ENCODE measurements at places on chromosomes 2 and 18.

GRCh38 chr2:28338046-28338817, 54.4 kb upstream of the FOSL2 start:
- DNase-seq, result no peak

GRCh38 chr2:96760986-96761832, 507 bp downstream of the CNNM4 start:
- DNase-seq, result no peak

GRCh38 chr18:38445804-38446145, 880.2 kb upstream of the CELF4 start:
- no peak for DNase-seq

GRCh38 chr2:169513926-169514325, 4.4 kb downstream of the KLHL41 start:
- DNase-seq, result no peak

GRCh38 chr2:201761101-201761500, 19.6 kb downstream of the ALS2 start:
- no peak for DNase-seq

DNA sequence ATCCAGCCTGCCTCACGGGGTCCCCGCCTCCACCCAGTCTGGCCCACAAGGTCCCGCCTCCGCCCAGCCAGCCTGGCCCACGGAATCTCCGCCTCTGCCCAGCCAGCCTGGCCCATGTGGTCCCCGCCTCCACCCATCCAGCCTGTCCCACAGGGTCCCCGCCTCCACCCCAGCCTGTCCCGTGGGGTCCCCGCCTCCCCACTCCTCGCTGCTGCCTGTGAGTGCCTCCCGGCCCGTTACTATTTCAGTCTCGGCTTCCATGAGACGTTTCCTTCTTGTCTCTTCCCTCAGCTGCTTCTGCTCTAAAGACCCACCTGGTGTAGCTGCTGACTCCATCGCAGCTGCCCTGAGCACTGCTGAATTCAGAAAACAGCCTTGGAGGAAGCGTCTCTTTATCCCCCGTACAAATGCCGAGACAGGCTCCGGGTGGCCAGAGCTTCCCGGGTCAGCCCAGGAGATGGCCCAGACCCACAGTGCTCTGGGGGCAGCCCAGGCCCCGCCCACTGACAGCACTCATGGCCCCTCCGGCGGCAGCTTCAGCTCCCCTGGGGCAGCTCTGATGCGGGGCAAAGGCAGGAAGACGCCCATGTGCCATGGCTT, 69.8 kb downstream of the NFATC1 start:
- DNase-seq, result peak; percentile 76

- DNase-seq, result no peak
These were observed 98.0 kb downstream of the KCTD18 start for GRCh38 chr2:200411831-200412230.

GRCh38 chr2:163834221-163834620, 98.4 kb upstream of the FIGN start:
- no peak for DNase-seq

GRCh38 chr2:176093898-176094249, 1.4 kb downstream of the HOXD13 start:
- DNase-seq, result no peak

DNA sequence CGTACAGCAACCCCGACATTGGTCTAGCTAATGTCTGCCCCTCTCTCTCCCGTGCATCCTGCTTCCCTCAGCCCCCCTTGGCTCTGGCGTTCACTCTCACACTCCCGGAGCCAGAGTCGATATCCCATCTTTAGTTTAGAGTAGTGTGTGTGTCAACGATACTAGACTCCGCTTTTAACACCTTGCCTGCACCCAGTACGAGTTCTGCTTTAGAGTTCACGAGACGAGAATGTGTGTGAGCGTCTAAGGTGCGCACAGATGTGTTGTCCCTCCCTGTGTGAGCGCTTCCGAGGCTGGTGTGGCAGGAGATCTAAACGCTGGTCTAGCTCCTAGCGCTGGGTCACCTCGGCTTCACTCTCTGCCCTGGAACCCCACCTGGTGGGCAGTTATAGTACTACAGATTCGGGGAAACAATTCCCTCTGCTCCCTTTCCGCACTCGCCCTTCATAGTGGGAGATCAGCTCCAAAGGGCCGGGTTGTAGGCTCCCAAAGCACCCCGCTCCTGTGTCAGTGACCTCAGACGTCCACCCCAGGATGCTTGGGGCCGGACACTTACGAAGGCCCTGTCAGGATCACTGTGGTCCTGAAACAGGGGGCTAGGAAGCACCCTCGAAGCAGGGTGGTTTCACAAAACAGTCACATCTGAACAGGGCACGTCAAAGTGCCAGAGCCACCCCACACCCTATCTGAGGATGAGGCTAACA, 2.6 kb upstream of the CYP26B1 start:
- no peak for DNase-seq

DNA sequence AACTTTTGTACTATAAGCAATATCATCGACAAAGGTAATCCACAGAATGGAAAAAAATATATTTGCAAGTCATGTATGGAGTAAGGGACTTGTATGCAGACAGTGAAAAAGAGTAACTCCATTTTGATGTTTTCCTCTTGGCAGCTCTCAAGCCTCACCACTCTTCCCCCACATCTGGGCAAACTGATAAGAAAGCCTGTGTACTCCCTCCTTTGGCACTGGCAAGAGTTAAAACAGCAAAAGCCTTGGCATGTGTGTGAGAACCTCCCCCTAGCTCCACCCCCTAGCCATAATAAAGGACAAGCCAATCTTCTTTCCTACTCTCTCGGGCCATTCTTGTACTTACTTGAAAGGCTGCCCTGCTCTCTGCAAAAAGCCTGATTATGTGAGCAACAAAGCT, 335.2 kb downstream of the LRATD1 start:
- DNase-seq, result no peak

GRCh38 chr18:67875060-67875459, 358.5 kb upstream of the DSEL start:
- no peak for DNase-seq

GRCh38 chr2:150424406-150424805, 63.1 kb downstream of the RND3 start:
- DNase-seq, result no peak

DNA sequence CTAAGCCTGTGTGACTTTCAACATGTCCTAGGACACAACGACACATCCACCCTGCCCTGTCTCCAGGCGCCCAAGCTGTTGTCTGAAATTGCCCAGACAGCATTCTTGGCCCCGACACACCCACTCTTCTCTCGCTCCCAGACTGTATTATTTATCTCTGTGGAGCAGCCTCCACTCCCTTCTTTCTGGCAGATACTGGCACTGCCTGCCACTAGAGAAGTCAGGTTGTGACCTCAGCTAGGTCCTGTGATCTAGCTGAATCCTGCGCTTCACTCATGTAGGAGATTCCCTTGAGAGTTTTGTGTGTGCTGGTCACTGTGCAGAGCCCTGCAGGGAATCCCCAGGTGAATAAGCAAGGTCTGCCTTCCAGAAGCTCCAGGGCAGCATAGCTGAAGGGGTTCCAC, 77.1 kb upstream of the TNP1 start:
- DNase-seq, result no peak

DNA sequence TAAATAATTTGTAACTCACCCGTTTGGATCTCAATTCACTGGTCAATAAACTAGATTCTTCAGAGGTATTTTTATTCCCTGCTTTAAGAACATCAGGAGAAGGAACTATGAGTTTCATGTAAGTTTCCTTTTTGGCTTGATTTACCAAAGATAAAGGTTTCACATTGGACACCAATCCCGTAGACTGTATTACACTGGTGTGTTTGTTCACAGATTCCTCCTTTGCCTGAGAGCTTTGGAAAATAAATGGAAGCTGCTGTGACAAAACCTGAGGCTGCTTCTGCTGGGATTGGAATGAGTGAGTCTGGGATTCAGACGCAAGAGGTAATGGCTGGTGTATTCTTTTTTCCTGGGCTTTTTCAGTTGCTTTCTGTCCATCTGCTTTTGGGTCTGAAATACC, 151.8 kb upstream of the WDSUB1 start:
- DNase-seq, result no peak

GRCh38 chr2:62938126-62938525, 112.5 kb upstream of the OTX1 start:
- DNase-seq, result no peak

DNA sequence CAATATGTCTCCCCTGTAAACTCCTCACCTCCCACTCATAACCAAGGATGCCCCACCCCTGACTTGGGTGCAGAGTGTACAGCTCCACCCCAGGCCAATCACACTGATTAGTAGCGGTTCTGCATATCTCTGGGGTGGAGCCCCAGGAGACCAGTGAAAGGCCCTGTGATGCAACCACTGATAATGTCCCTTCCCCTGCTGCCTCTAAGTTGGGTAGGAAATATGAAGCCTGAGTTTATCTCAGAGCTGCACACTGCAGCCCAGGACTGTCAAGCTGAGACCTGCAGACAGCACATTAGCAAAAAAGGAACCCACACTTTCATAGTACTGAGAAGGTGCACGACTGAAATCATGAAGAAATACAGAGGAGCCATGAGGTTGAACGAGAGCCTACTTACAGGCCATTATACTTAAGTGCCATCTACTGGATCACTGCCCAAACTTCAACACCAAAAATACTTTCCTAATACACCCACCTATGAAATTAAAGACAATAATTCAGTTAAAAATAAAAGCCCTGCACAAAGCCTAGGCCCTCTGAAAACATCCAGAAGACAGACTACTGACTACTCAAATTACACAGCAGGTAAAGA, 455.4 kb upstream of the LRRTM4 start:
- no peak for DNase-seq

GRCh38 chr2:3091696-3092095, 285.9 kb downstream of the EIPR1 start:
- DNase-seq, result no peak

- DNase-seq, result no peak
These were observed 58.1 kb downstream of the IL1R2 start for GRCh38 chr2:102049756-102050443.
